ENCODE measurements at places on chromosomes 2 and 18. TPM values are rescaled to one million over a fixed set of nuclear protein-coding genes. Genes with fewer than 3 reads are reported as not detected.

DNA sequence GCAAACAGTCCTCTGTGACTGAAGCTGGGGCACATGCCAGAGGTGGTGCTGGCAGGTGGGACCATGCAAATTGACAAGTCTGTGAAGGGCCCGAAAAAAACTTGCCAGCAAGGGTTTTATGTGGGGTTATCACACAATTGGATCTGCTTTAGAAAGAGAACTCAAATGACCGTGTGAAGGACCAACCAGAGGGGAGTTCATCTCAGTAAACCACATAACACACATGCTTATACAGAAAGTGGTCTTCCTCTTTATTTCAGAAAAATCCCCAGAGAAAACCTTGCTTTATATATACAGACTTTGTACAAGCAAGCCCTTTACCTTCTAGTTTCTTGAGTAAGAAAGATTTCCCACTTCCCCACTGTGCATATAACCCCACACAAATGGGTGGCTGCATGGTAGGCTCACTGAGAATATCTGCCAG, 46.7 kb downstream of the KIDINS220 start:
- H3K27me3 ChIP-seq, result no peaks in the 10 kb centered on the region
- no peak overlapping the region for H3K27ac ChIP-seq
- peaks cover 3% of the 10 kb centered on the region for H3K4me1 ChIP-seq
- no peak overlapping the region for H3K4me3 ChIP-seq

DNA sequence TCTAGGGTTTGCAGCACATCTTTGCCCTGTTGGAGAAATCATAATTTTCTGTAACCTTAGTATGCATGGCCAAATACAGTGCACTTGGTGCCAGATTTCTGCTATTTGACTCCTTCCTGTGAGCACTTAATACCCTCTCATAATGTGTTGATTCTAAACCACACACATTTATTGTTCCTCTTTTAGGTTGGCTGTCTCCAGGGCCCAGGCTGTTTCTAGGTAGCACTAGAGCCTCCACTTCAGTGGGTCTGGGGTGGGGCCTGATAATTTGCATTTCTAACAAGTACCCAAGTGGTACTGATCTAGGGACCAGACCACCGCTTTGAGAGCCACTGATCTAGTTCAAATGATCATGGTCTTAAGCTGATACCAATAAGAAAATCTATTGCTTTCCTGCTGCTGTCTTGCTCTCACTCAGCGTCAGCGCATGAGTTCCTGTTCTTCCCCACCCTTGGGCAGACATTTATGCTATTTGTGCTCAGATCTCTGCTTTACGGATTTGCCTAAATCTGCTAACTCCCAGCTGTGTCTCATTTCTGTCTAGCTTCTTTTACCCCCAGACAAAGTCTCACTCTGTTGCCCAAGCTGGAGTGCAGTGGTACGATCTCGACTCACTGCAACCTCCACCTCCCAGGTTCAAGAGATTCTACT, 7.4 kb downstream of the PTRHD1 start:
- H3K4me1 ChIP-seq, result no peaks in the 10 kb centered on the region
- no peak overlapping the region for H3K27ac ChIP-seq
- no peaks in the 10 kb centered on the region for H3K36me3 ChIP-seq
- no peak for DNase-seq

The CAVIN2 gene
- not detected for total RNA-seq

The AMMECR1L gene
- total RNA-seq, result 20.6 TPM

The STARD6 gene
- not detected for total RNA-seq

GRCh38 chr2:241701399-241702154, at the start of gene ING5:
Gene ING5 (plus strand): TSS chr2:241702039. CDS start chr2:241702066, 27 bp downstream.
- H3K4me3 ChIP-seq, result peak within 1 kb of the TSS; percentile 87
- H3K4me1 ChIP-seq, result peaks cover 11% of the 10 kb centered on the region
- DNase-seq, result peak; percentile 97
- no peaks in the 10 kb centered on the region for H3K27me3 ChIP-seq
- peak within 1 kb of the TSS; percentile 84 for H3K27ac ChIP-seq
- peaks cover 11% of the 10 kb centered on the region for H3K36me3 ChIP-seq

- no peaks in the 10 kb centered on the region for H3K4me1 ChIP-seq
- no peak overlapping the region for H3K27ac ChIP-seq
- no peaks in the 10 kb centered on the region for H3K36me3 ChIP-seq
- DNase-seq, result no peak
- no peak overlapping the region for H3K4me3 ChIP-seq
Observed at GRCh38 chr2:241072151-241072550, 29.9 kb downstream of the MTERF4 start.

GRCh38 chr2:68693951-68694350, 40.7 kb upstream of the ARHGAP25 start:
- no peaks in the 10 kb centered on the region for H3K36me3 ChIP-seq
- no peak overlapping the region for H3K4me3 ChIP-seq
- no peak overlapping the region for H3K27ac ChIP-seq
- H3K27me3 ChIP-seq, result peaks cover 27% of the 10 kb centered on the region
- peaks cover 19% of the 10 kb centered on the region for H3K4me1 ChIP-seq

- peak overlapping the region; percentile 95 for H3K27ac ChIP-seq
- DNase-seq, result no peak
- peaks cover 46% of the 10 kb centered on the region for H3K4me1 ChIP-seq
- no peaks in the 10 kb centered on the region for H3K27me3 ChIP-seq
- H3K36me3 ChIP-seq, result no peaks in the 10 kb centered on the region
Observed at GRCh38 chr2:233060980-233061590, 943 bp downstream of the INPP5D start.

The B3GNT7 gene
- 20.1 TPM for total RNA-seq

DNA sequence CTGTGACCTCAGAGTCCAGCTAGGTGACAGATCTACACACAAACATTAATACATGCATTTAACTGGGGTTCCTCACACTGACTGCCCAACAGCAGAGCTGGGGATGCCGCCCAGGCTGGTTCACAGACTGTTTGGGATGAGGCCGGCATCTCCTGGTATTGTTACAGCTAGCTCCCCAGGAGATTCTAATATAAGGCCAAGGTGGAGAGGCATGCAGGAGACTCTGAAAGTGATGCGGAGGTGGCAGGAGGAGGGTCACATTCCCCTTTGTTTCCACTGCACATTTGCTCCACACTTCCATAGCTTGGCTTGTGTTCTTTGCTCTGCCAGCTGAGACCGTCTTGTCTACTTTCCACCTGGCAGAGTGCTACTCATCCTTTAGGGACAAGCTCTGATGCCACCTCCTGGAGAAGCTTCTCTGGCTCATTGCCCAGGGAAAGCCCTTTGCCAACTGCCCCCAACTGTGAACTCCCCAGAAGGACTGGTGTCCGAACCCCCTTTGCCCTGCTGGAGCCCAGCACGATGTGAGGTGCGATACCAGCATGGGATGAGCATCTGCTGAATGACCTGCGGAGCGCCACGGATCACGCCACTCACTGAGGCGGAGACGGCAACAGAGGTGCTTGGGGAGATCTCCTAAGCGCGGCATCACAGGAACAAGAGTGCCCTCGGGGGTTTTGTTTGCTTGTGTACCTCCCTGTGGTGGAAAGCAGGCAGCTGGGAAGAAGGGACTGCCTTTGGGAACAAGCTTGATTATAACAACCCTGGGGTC, 88.8 kb downstream of the UXS1 start:
- peaks cover 8% of the 10 kb centered on the region for H3K4me1 ChIP-seq
- no peaks in the 10 kb centered on the region for H3K36me3 ChIP-seq
- no peak for DNase-seq
- no peak overlapping the region for H3K4me3 ChIP-seq
- H3K27ac ChIP-seq, result no peak overlapping the region

Measured in natural killer cell treated with Interleukin-12 subunit alpha and Interleukin-12 subunit beta and Interleukin-15 and Interleukin-18, amount 100 ng/mL, for 72 hours (primary cell).